ENCODE measurements at places on chromosomes 1 and 21. TPM values are rescaled to one million over a fixed set of nuclear protein-coding genes. Genes with fewer than 3 reads are reported as not detected.

DNA sequence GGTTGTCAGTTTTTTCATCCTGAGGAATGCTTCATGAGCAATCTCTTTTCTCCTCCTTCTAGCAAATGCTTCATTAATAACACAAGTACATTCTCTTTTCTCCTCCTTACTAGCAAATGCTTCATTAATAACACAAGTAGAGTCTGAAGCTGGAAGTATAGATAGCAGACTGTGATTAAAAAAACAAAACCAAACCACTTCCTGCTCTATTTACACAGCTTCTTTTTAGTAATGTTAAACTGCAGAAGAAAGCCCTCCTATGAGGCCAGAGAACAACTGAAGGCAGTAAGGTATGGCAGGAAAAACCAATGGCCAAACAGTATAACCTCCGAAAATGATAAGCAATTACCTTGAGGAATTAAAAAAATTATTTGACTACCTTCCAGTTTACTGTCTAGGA is 90.1 kb downstream of the ZSWIM5 start:
- DNase-seq: no peak

DNA sequence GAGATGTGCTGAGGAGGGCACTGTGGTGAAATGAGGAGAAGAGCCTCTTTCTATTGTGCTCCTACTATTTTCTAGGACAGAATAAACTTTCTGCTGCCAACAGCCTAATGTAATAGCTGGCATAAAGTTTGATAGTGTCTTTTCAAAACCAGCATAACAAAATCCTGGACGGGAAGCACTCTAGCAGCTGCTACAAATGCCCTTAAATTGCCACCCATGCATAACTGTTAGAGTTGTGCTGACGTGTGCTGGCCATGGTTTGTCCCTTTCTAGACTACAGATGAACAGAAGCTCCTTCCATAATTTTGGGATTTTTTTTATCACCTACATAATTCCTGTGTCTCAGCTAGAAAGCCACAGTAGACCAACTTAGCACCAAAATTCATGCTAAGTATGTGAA is 88.5 kb upstream of the DEPDC1 start:
- DNase-seq: no peak

GRCh38 chr21:31870472-31871193 is 2.2 kb upstream of the HUNK start:
- peak; percentile 73 for DNase-seq

Gene KRTAP19-7
- not detected for total RNA-seq

Gene PLD5
- total RNA-seq: 0.43 TPM

Gene KCNA3
- total RNA-seq: 5.4 TPM

Gene CYP4Z1
- 1.3 TPM for total RNA-seq

Gene OR2L13
- total RNA-seq: not detected
